Non-pigmented ciliary epithelial cell (primary cell): ENCODE measurements at places on chromosomes 12 and 14.

DNA sequence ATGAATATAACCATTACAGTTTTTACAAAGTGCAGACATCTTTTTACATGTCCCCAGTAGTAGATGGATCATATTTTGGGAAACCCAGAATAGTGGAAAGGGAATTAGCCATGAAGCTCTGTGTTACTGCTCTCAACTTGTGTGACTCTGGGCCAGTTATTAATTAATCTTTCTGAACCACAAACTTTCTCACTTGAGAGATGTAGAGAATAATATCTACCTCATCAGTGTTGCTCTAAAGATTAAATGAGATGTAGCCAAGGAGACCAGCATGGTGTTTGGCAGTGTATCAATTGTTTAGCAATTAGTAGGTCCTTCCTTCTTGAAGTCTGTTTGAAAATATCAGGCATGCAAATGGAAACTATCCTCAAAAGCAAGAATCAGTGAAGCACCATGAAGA is 169.2 kb downstream of the TMTC2 start:
- no peak for DNase-seq

- peak; percentile 91 for DNase-seq
Observed at GRCh38 chr12:47021298-47021697, 58.1 kb upstream of the PCED1B start.

DNA sequence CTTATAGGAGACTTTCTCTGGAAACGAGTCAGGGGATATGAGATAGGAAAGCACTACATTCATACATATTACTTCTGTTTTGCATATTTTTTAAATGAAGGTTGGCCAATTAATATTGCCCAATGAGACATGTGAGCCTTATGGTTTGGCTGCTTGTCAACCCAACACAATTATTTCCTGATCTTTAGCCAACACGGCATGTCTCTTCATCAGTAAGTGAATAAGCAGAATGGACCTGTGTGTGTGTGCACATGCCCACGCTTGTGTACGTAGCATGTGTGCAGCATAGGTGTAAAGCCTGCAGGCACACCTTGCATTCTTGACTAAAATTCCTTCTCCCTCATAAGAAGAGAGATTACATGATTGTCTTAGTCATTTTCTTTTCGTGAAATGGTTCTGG is 88.3 kb downstream of the STON2 start:
- DNase-seq = no peak

DNA sequence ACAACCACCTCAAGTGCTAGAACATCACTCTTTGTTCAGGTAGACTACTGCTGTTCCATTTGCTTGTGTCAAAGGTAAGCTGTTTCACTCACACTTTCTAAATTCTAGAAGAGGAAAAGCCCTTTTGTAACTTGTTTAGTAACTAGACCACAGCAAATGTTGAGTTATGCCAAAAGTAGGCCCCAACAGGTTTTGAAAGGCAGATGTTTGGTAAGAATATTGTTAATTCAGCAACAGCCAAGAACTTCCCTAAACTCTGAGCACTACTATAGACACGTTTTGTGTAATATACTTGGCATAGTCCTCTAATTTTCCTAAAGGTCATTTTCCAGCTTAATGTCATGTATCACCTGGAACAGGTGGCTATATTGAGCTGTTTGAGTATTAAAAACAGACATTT is 79.0 kb downstream of the DCAF5 start:
- no peak for DNase-seq

- DNase-seq = no peak
Observed at GRCh38 chr12:95339086-95339788, 121.6 kb downstream of the VEZT start.

DNA sequence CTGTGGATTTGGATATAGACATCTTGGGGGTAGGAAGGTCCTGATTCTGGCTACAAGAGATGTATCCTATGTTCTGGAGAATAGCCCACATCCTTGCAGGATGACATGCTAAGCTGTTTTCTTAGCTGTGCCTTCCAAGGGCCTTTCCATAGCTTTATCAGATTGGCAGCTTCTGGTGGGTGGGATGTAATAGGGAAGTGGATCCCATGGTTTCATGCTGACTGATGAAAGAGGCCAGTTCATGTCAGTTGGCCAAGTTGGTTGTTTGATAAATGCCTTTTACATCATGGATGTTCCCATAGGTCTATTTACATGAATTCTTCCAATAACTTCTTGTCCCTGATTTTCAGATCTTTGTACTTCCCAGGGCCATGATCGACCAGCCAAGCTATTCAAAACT is 169.1 kb upstream of the RMST start:
- DNase-seq = no peak

DNA sequence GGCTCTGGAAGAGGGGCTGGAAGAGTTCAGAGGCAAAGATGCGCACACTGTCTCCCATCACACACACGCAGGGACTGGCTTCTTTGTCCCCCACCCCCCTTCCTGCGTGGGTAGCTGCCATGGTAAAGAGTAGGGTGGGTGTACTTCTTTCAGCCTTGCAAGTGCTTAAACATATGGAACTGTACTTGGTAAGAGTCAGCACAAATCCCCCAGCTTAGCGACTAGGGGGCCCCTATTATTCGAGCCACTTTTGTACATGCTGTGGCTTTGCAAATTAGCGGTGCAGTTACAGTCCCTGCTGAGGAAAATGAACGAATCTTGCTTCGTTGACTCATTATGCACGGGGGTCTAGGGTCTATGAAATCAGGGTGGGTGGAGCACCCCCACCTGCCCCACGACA is 123.8 kb downstream of the AACS start:
- no peak for DNase-seq

DNA sequence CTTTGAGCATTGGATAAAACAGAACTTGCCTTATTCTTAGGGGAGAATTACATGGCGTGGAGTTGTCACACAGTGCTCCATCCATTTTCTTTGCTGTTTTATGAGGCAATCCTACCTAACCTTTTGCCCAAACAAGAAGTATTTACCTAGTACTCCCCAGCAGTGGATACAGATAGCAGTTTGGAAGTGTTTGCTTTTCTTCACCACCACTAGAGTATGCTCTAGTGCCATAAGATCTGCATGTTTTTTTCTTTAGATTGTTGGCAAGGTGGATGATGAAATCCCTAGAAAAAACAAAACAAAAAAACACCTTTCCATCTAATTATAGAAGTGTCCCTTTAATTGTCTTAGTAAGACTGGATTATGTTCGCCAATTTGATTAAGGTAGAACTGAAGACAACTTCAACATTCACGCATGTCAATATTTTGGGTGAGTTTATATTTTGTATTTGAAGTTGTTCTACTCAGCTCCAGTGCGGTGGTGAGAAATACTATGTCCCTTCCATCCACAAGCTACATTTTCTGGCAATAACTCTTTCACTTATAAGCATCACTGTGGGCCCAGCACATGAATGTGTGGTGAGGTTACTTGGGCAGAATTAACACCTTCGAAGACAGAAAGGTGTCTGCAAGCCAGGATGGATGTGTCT is 23.6 kb upstream of the TMEM260 start:
- peak; percentile 17 for DNase-seq
